ENCODE measurements at places on chromosomes 3 and 15.
A peak's percentile ranks its signal among the peaks of the same experiment; 100 is the strongest.

- DNase-seq = peak; percentile 25
Observed at GRCh38 chr3:53238051-53238850, 17.6 kb downstream of the TKT start.

- no peak for DNase-seq
Observed at GRCh38 chr3:106839576-106840280, 537.5 kb upstream of the CCDC54 start.

- no peak for DNase-seq
Observed at GRCh38 chr3:138578961-138579574, 15.0 kb downstream of the CEP70 start.

DNA sequence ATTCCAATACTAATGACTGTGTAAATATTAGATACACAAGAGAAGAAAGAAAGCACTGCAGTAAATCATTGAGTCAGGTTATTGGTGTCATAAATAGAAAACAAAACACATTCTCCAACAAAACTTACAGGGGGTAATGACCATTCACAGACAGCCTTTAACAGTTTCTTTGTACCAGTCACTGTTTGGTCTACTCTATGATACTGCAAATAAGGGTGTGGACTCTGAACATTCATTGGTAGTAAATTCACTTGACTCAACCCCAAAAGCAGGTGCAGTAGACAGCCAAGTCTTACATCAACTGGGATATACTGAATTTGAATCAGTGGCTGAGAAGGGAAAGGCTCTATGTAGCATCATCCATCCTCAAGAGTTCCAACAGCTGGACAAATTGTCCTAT, 463.5 kb downstream of the FOXP1 start:
- DNase-seq = no peak

GRCh38 chr3:139328356-139328755, 15.5 kb upstream of the MRPS22 start:
- no peak for DNase-seq

- DNase-seq = no peak
Observed at GRCh38 chr15:77604973-77605372, 27.7 kb downstream of the LINGO1 start.

GRCh38 chr15:69703532-69704187, 251.0 kb downstream of the RPLP1 start:
- no peak for DNase-seq

- DNase-seq = no peak
Observed at GRCh38 chr3:54321520-54321919, 199.2 kb downstream of the CACNA2D3 start.

GRCh38 chr3:15121936-15122335, 23.0 kb upstream of the RBSN start:
- no peak for DNase-seq

- peak; percentile 70 for DNase-seq
Observed at GRCh38 chr3:133895208-133896001, at the start of gene RAB6B. Gene RAB6B (minus strand): TSS chr3:133895882. CDS start chr3:133895466, 416 bp downstream.

GRCh38 chr3:168424059-168424734, 328.5 kb upstream of the GOLIM4 start:
- no peak for DNase-seq

DNA sequence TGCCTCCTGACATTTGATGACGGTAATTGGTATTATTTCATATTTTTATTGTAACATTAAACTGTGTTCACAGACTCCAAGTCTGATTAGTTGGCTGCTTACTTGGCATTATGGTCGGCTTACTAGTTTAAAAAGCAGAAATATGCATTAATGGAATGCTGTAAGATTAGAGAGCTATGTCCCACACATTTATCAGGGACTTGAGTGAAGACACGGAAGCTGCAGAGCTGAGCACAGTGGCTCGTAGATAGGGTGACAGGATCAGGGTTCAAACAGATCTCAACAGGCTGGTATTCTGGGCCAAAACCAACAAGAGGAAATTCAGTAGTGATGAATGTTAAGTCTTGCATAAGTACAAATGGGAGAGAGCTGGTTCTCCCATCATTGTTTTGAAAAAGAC, 113.8 kb downstream of the ADAMTSL3 start:
- no peak for DNase-seq

DNA sequence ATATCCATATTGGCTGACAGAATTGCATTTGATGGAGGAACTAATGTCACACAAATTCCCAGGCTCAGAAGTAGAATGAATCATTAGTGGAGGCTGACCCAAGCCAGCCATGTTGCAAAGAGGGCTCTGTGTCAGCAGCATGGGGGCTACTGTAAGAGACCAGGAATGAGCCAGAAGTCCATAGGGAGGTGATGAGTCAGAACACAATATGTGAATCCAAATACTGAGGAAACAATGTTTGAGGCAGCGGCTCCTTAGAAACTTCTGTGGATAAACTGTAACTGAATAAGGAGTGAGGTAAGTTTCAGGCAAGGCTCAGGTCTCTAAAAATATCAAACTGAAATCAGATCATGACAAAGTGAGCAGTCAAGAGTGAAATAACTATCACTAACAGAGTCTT, 170.7 kb downstream of the WDR72 start:
- DNase-seq = no peak

- DNase-seq = no peak
Observed at GRCh38 chr3:42289026-42289425, 23.0 kb upstream of the CCK start.

DNA sequence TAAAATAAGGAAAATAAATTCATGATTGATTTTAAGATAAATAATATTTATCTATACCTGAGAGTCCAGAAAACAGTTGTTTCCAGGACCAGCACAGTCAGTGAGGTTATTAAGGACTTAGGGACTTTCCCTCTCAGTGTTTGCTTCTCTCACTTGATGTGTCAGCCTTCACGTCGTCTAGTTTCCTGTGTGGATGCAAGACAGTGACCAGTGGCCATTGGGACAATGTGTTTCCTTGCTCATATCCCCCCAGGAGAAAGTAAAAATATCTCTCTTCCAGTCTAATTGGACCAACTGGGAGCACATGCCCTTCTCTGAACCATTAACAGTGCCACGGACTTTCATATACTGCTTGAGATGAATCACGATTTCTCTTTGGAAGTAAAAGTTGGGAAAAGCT, 157.8 kb upstream of the CTNNB1 start:
- DNase-seq = no peak

DNA sequence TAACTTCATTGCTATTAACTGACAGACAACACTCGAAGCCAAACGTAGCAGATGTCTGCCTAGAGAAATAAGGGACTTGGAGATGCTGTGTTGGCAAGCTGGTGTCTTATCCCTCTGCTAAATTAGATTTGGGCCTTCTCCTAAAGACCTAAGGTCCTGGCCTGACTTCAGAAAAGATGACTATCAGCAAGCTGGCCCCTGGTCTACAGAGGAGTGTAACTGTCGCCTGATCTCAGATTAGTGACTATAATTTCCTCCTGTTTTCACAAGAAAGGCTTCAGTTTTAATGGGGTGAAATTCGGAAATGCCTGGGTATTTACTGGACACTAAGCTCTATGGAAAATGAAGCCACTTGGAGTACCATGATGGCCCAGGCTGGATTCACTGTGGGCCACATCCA, 53.1 kb upstream of the SLC7A14 start:
- no peak for DNase-seq

DNA sequence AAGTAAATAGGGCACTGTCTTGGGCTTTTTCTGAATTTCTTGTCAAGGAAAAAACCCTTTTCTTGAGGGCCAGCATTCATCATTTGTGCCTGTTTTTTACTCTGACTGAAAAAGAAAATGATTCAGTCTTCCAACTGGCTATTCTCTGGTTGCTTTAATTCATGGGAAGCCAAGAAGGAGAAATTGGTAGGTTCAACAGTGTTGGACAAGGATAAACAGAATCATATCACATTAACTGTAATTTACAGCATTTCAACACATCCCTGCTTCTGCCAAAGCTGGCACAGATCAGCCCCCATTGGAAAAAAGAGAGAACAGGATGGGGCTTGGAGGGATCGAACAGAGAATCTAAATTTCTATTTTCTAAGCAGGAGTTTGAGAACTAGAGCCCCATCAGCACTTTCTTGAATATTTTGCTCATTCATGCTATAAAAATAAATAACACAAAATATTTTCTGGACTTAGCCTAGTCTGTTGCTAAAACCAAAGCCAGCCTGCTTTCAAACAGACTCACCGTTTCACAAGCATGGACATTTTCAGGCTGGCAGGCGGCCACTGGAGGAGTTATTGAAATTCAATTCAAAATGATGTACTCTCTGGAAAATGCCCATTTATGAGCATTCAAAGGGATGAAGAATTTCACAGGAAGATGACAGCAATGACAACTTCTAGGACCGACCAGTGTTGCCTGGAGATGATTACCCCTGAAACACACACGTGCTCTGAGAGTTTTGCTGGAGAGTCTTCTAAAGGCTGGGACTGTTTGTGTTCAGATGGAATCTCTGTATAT, 181.2 kb downstream of the WNT5A start:
- peak; percentile 14 for DNase-seq

GRCh38 chr3:78985981-78986380, 781.8 kb downstream of the ROBO1 start:
- no peak for DNase-seq
